ENCODE measurements at places on chromosomes 4 and X.

GRCh38 chrX:136021160-136021559, 35.9 kb downstream of the SLC9A6 start:
- no peak for DNase-seq

DNA sequence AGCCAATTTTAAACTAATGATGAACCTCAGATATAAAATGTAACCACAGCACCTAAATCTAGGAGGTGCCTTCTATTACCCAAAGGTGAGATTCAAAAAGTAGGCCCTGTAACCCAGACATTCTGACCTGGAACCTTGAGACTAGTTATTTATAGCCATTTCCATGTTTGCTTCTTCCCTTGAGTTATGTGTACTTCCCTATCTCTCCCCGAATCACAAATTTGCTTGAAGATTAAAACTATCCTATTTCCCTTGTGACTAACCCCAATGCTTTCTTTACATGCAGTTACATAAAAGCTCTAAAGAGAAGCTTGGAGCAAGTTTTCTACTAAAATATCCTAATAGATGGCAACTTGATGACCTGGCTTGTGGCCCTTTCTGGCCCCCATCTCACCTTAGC, 32.6 kb upstream of the S100G start:
- DNase-seq: no peak

DNA sequence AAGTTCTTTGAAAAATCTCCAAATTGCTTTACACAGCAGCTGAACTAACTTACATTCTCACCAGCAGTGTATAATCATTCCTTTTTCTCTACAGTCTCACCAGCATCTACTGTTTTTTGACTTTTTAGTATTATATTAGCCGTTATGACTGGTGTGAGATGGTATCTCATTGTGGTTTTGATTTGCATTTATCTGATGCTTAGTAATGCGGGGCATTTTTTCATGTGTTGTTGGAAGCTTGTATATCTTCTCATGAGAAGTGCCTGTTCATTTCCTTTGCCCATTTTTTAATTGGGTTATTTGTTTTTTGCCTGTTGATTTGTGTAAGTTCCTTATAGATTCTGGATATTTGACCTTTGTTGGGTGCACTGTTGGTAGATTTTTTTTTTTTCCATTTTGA, 931.7 kb downstream of the CENPC start:
- no peak for DNase-seq

GRCh38 chrX:110015032-110015431, 12.1 kb downstream of the TMEM164 start:
- DNase-seq: no peak

- no peak for DNase-seq
Observed at GRCh38 chrX:114798907-114799306, 215.0 kb downstream of the HTR2C start.

All from CD4-positive, alpha-beta T cell treated with Interleukin-15 for 1 hour (primary cell).